ENCODE measurements at places on chromosomes 6 and 20.

DNA sequence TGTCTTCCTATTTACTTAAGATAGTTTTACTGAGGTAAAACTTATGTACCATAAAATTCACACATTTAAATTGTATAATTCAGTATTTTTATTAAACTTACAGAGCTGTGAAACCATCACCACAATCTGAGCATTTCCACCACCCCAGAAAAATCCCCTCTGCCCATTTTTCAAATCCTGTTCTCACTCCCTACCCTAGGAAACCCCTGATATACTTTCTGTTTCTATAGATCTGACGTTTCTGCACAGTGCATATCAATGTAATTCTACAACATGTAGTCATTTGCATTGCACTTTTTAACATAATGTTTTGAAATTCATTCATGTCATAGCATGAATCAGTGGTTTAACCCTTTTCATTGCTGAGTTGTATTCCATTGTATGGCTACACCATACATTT, 96.7 kb upstream of the OPRM1 start:
- DNase-seq: no peak

GRCh38 chr6:146803601-146804000, 204.8 kb downstream of the ADGB start:
- DNase-seq: no peak

- DNase-seq: no peak
These were observed 116.5 kb downstream of the SCML4 start for GRCh38 chr6:107707346-107708275.

- DNase-seq: no peak
These were observed 44.2 kb upstream of the RNF146 start for GRCh38 chr6:127222418-127222817.
